HS-5 (cell line): ENCODE measurements at places on chromosomes 5 and 9.
A peak's percentile ranks its signal among the peaks of the same experiment; 100 is the strongest.

- peak; percentile 98 for DNase-seq
These were observed 20.9 kb downstream of the CSF2 start for GRCh38 chr5:132094393-132095076.

GRCh38 chr5:100430268-100431195, 104.6 kb upstream of the FAM174A start:
- DNase-seq = peak; percentile 10

- peak; percentile 53 for DNase-seq
These were observed 559.0 kb upstream of the RGMB start for GRCh38 chr5:98214240-98215051.

- no peak for DNase-seq
These were observed 116.0 kb upstream of the LPCAT1 start for GRCh38 chr5:1639757-1640156.

GRCh38 chr9:89138463-89139390, 39.9 kb downstream of the SHC3 start:
- DNase-seq = no peak

GRCh38 chr5:69007163-69007562, 86.7 kb upstream of the SLC30A5 start:
- no peak for DNase-seq

- no peak for DNase-seq
These were observed 110.5 kb upstream of the LRRTM2 start for GRCh38 chr5:138985683-138986082.

GRCh38 chr5:116908537-116908936, 333.9 kb upstream of the SEMA6A start:
- no peak for DNase-seq

DNA sequence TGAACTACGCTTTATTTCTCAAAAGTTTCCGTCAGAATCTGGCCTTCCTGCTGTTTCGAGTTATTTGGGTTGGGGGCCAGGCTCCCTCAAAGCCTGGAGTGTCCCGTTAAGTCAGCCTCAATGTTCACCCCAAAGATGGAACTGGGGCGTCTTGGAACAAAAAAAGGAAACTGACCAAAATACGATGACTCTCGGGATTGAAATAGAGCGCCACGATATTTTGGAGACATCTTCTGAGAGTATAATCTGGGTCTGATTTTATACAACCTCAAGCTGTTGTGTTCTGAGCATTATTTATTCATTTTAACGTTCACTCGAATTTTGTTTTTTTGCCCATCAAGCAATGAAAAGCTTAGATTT, 28.1 kb downstream of the TLX3 start:
- DNase-seq = no peak

GRCh38 chr5:158174918-158175851, 316.2 kb upstream of the CLINT1 start:
- peak; percentile 33 for DNase-seq

- DNase-seq = no peak
These were observed 536 bp upstream of the COMMD10 start for GRCh38 chr5:116084287-116084691.

DNA sequence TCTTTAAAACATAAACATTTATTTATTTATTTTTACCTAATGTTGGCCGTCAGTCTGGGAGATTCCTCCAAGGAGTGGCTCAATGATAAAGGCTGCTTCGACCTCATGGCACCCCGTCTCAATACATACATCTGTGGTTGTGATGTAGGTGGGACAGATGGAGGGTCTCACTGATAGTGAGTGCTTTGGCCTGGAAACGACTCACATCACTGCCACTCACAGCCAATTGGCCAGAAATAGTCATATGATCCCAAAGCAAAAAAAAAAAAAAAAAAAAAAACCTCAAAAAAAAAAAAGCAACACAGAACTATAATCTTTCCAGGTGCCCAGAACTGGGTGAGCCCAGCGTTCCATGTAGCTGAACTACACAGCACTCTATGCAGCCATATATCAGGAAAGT, 125.4 kb downstream of the PSAT1 start:
- no peak for DNase-seq
